NCI-H345 (cell line): ENCODE measurements at places on chromosomes 6 and 20.

- no peak for DNase-seq
Measured at GRCh38 chr6:158191032-158191431, 22.9 kb downstream of the GTF2H5 start.

- no peak for DNase-seq
Measured at GRCh38 chr20:38094373-38094891, 60.9 kb downstream of the RPRD1B start.

GRCh38 chr6:87902383-87902782, 145.3 kb upstream of the SPACA1 start:
- no peak for DNase-seq

DNA sequence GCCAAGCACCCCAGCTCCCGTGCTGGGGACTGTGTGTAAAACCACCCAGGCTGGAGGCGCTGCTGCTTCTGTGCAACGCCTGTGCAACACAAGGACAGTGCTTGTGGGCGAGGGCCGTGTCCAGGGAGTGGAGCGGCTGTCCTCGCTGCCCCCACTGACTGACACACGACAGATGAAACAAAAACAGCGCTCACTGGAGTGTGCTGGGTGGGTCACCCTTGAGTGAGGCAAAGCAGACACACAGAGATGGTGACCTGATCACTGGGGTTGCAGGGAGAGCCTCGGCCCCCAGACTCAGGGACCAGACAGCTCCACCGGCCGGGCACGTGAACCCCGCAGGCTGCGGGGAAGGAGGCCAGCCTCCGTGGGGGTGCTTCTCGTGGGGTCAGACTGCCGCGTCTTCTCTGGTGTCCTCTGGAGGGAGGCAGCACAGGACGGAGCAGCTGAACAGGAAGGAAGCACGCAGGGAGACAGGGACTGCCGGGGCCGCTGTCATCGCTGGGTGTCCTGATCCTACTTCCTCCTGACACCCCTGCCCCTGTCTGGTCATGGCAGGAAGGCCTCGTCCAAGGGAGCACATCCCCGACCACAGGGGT, 75.9 kb upstream of the CST7 start:
- no peak for DNase-seq

DNA sequence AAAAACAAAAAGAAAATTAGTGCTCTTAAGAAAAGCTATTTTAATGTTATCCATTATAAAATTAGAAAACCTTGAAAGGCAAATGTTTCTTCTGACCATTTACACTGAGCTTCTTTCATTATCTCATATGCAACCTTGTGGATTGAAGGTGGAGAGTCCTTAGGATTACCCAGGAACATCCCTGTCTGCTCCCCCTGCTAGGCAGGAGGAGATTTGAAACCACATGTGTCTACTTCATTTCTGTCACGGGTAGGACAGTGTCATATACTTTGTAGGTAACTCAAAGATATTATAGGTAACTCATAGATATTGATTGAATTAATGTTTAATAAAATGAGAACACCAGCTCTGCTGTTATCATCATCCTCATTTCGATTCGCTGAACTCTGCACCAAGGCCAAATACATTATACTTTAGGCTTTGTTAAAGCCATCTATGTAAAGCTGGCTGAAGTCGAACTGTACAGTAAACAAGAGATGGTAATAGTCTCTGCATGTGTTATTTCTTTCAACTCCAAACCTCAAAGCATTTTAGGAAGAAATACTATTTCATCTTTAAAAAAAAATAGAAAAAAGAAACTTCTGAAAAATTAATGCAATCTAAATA, 49.5 kb downstream of the HDAC2 start:
- DNase-seq: no peak

DNA sequence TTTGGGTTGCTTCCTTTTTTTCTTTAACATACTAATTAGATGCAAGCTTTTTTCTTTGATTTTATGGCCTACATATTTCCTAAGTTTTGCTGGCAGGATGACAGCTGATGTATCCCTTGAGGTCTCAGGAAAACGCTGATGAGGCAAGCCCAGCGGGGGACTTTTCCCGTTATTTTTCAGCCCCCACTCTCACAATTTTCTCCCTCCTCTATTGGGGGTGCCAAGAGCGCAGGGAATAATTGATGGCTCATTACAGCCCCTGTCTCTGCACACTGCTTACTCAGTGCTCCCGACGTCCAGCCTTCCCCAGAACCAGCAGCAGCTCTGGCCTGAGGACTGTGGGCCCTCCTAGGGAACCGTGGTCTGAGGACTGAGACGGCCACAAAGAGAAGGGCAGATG, 38.6 kb upstream of the VSTM2L start:
- no peak for DNase-seq

GRCh38 chr20:53757472-53757913, 163.9 kb upstream of the ZNF217 start:
- peak; percentile 24 for DNase-seq

DNA sequence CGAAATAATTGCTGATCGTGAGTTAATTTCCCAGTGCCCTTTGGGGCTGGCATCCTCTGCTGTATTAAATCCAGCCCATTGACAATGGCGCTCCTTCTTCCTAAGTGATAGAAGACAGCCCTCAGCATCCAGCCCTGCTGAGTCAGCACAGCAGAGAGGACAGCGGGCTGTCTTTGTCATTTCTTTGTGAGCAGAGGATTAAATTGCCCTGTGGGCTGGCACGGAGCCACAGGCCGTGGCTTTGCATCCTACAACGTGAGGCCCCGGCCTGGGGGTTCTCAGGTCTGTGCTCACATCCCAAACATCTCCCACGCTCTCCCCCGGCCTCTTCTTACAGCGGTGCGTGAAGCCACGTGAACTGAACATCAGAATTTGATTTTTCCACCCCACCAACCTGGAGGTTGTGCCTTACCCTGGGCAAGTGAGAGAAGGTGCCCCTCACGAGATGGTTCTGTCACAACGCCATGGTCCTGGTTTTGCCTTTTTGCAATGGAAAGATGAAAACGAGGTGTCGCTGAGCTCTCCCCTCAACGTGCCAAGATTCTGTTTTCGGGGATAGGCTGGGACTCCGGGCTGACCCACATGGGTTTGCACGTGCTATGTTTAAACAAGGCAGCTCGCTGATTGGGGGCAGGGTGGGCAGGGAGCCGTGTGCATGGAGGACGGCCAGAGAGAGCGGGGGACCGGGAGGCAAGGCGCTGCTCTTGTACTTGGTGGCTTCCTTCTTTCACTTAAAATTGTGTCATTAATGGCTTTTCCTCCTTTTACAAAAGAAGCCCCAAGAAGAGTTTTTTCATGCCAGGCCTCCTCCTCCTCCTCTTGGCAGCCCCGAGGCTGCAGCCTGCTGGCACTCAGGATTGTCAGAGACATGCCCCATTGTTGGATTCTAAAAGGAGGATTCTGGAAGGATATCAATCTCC, 19.5 kb downstream of the CDH4 start:
- DNase-seq: no peak

DNA sequence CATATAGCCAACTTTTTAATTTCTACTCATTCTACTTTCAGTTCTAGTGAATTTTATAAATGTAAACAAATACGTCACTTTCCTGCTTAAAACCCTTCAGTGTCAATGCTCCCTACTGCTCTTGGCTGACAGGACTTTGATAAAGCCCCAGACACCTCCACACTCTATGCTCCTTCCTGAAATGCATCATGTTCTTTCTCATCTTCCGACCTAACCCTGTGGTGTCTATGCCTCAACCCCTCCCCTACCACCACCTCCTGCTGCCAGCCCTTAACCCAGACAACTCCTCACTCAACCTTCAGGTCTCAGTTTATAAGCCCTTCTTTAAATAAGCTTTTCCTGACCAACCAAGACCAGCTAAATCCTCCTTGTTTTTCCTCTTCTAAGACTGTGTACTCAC, 19.1 kb downstream of the TLDC2 start:
- no peak for DNase-seq

DNA sequence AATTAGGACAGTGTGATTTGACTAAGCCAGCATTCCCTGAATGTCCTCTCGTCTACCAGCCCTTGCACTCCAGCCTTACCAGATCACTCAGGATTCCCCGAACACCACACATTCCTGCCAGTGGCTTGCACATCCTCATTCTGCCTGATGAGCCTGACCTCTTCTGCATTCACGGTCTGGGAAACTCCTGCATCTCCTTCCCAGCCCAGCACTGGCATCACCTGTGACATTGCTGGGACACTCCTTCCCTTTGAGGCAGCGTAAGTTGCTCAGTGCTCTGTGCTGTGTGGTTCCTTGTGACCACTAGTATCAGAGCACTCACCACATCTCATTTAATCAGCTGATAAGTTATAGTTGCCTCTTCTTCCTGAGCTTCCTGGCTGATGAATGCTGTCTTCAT, 17.3 kb downstream of the NCOA7 start:
- no peak for DNase-seq

DNA sequence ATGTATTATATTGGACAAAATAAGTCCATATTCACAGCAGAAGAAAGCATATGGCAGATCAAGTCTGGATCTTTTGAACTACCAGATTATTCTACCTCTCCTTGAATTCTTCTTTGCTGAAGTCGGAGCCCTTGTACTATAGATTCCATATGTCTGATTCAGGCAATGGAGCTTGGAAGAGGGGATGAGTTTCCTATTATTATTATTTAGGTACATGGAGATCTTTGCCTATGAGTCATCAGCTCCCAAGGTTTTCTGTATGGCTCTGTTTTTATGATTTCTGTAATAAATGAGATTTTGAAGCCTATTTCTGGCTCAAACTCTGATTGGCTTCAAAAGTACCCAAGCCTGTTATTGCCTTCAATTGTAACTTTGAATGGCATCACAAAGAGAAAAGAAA, 72.0 kb downstream of the OPRM1 start:
- no peak for DNase-seq

DNA sequence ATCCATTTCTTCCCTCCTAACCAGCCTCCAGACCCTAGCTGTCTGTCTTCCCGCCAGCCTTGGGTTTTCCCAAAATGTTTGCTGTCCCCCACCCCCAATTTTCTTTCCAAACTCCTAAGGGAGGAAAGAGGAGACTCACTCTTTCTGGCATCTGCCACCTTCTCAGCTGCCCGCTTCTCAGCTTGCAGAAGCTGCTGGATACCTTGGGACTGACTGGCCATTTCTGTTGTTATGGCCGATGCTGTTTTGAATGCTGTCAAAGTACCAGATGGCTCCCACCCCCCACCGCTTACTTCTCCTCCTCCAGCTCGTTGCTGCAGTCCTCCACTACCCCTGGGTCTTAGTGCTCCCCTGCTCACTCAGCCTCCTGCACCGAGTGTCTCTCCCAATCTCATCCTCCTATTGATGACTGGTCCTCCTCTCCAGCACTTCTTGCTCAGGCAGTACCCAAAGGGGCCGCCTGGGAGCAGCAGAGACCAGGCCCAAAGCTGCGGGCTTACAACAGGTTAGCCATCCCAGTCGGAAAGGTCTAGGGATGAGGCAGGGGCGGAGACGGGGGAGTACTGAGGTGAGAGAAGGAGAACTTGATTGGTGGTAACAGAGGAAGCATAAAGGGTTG, at the start of gene ATP6V1G2:
Gene ATP6V1G2, minus strand, starts transcription at position 270 of the 619 bp plus-strand sequence. Its CDS starts 49 bp downstream, at position 221.
- DNase-seq: peak; percentile 96

GRCh38 chr20:56628873-56629463, at the start of gene TFAP2C:
Gene TFAP2C, plus strand, starts transcription at chr20:56629306. Its CDS starts 239 bp downstream, at chr20:56629545.
- DNase-seq: peak; percentile 89

DNA sequence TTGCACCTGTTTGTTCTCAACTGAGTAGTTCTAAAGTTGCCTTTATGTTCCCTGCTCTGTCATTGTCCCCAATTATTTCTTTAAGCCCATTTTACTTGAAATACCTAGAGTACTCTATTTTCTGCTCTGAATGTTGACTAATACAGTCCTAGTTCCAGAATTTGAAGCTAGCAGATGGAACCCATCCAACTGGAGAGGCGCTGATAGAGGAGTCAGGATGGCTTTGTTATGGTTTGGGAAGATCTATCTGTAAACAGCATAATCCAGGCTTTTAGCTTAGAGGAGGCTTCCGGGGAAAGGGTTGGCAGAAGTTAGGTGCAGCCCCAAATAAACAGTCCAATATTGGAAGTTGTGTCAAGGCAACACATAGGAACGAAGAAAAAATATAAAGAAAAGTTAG, 927.7 kb downstream of the TFAP2A start:
- DNase-seq: no peak

GRCh38 chr6:129771678-129772077, 61.7 kb upstream of the ARHGAP18 start:
- no peak for DNase-seq

DNA sequence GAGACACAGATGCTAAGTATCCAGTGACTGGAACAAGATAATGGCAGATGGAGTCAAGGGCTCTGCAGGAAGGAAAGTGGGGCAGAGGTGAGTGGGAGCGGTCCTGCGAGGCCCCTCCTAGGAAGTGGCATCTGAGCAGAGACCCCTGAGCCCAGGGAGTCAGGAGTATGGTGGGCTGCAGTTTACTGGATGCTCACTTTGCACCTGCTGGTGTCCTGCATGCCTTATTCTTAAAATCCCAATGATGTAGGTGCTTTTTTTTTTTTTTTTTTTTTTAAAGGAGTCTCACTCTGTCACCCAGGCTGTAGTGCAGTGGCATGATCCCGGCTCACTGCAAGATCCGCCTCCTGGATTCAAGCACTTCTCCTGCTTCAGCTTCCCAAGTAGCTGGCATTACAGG, 5.6 kb downstream of the CEBPB start:
- DNase-seq: no peak

- peak; percentile 12 for DNase-seq
Measured at GRCh38 chr6:20789162-20789561, 254.9 kb downstream of the CDKAL1 start.

DNA sequence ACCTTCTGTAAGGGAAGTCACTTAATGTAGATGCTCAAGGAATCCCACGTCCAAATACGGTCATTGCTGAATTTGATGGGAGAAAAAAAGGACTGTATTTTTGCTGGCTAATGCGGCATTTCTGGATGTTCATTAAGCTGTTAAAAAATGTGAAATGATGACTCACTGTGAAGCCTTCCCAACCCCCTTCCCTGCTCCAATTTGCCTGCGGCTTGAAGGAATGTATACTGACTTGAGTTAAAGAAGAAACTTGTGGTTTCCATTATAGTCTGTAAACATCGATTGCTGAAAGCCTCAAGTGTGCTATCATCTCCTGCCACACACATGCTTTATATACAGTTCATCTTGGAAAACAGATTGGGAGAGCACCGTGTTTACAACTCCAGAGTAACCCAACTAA, 249.1 kb upstream of the JAG1 start:
- no peak for DNase-seq

GRCh38 chr20:45704969-45705637, at the start of gene WFDC10B:
Gene WFDC10B, minus strand, starts transcription at chr20:45705019. Its CDS starts 19,027 bp downstream, at chr20:45685992.
- DNase-seq: no peak

GRCh38 chr20:7146552-7147219, 379.2 kb downstream of the BMP2 start:
- no peak for DNase-seq

GRCh38 chr6:111600588-111601445, 4.9 kb downstream of the TRAF3IP2 start:
- DNase-seq: no peak
